Activated naive CD8-positive, alpha-beta T cell treated with anti-CD3 and anti-CD28 coated beads for 36 hours (primary cell): ENCODE measurements at places on chromosomes 12 and 14. TPM values are rescaled to one million over a fixed set of nuclear protein-coding genes. Genes with fewer than 3 reads are reported as not detected.

Gene DBX2
- total RNA-seq, result not detected

Gene PLXNC1
- total RNA-seq, result 6.0 TPM

Gene GARIN6
- not detected for total RNA-seq

Gene CNTN1
- total RNA-seq, result not detected

Gene TMTC2
- total RNA-seq, result 1.7 TPM

Gene RDH12
- not detected for total RNA-seq

Gene CCDC85C
- 6.3 TPM for total RNA-seq

Gene GPR132
- 23.9 TPM for total RNA-seq

Gene IL31
- total RNA-seq, result not detected

Gene KRT1
- not detected for total RNA-seq

Gene LRP10
- total RNA-seq, result 17.6 TPM
